Activated CD8-positive, alpha-beta T cell treated with anti-CD3 and anti-CD28 coated beads, Interleukin-2, amount 10 ng/mL, durations not matched to agents 7 days and 5 days (primary cell): ENCODE measurements at places on chromosomes 16 and 17. TPM values are rescaled to one million over a fixed set of nuclear protein-coding genes. Genes with fewer than 3 reads are reported as not detected.

CCT6B gene
- 0.83 TPM for total RNA-seq

- peak; percentile 81 for DNase-seq
Measured at GRCh38 chr17:78817123-78817522, 23.5 kb downstream of the USP36 start.

DNA sequence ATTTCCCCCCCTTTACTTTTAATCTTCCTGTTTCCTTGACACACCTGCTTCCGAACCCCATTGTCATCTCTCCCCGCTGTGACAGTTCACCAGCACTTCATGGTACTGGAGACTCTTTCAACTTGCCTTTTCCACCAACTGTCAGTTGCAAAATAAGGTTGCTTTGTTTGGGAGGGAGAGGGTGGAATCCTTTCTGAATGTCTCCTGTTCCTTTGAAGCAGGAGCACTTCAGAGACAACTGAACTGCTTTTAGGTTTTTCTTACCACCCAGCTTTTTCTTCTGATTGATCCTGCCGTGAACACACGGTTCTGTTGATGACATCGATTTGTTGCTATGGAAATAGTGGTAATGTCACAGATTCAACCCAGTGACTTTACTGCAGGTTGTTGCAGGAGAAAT lies 42.0 kb downstream of the RPA1 start:
- peak; percentile 39 for DNase-seq

- no peak for DNase-seq
Measured at GRCh38 chr17:68512960-68513474, 787 bp downstream of the PRKAR1A start.

DNA sequence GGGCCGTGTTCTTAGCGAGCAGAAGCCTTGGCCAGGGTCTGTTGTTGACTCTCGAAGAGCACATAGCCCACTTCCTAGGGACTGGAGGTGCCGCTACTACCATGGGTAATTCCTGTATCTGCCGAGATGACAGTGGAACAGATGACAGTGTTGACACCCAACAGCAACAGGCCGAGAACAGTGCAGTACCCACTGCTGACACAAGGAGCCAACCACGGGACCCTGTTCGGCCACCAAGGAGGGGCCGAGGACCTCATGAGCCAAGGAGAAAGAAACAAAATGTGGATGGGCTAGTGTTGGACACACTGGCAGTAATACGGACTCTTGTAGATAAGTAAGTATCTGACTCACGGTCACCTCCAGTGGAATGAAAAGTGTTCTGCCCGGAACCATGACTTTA lies 18.5 kb downstream of the RSPRY1 start:
- no peak for DNase-seq
